ENCODE measurements at places on chromosomes 6 and 20.
A peak's percentile ranks its signal among the peaks of the same experiment; 100 is the strongest.

- DNase-seq = no peak
These were observed 34.3 kb downstream of the FARS2 start for GRCh38 chr6:5295623-5296022.

- DNase-seq = no peak
These were observed 37.9 kb downstream of the ATXN1 start for GRCh38 chr6:16723402-16723801.

- DNase-seq = no peak
These were observed 5.3 kb upstream of the AKAP7 start for GRCh38 chr6:131129689-131130553.

- no peak for DNase-seq
These were observed 88.2 kb downstream of the NOL4L start for GRCh38 chr20:32496811-32497533.

DNA sequence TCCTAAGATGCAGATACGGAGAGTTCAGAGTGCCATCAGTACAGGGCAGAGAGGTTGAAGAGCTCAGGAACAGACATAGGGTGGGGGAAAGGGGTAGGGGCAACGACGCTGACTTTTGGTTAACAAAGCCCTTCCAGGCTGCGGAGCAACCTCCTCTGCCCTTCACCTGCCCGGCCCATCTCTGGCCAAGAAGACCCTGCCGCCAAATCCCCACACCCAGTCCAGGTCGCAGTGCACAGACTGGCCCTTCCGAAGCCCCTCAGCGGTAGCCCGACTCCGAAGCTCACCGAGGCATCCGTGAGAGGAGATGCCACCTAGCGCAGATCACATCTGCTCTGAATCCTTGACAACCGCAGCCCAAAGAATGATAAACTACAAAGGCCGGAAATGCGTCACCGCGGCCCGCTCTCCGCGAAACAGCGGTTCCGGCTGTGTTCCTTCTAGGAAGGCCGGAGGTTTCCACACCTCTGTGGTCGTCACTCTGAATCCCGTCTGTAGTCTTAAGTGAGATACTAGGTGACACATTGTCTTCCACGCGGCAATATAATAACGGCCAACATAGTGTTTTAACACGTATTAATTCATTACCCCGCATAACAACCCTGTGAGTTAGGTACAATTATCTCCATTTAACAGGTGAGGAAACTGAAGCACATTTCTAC, at the start of gene ZSCAN23:
TSS of gene ZSCAN23 (minus strand) at position 380 of the 662 bp plus-strand sequence. CDS start 7,225 bp downstream, outside the sequence.
- DNase-seq = peak; percentile 52

GRCh38 chr6:19413323-19413722, 423.8 kb upstream of the ID4 start:
- DNase-seq = no peak

DNA sequence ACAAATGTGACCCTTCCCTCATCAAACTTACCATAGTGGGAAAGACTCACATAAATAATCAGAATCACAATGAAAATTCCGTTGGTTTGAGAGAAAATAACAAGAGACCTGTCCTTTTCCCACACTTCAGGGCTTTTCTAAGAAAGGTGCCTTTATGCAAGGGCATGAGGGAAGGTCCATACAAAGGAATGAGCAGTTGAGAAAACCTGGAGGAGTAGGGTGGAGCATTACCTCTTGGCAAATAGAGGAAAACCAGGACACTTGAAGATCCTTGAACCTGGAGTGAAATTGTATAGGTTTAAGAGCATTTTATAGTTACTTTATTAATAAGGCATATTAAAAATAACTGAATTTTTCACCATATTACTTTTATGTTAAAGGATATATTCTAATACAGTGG, 54.3 kb downstream of the UBR2 start:
- DNase-seq = no peak

GRCh38 chr20:11712639-11713160, 205.0 kb upstream of the BTBD3 start:
- no peak for DNase-seq

DNA sequence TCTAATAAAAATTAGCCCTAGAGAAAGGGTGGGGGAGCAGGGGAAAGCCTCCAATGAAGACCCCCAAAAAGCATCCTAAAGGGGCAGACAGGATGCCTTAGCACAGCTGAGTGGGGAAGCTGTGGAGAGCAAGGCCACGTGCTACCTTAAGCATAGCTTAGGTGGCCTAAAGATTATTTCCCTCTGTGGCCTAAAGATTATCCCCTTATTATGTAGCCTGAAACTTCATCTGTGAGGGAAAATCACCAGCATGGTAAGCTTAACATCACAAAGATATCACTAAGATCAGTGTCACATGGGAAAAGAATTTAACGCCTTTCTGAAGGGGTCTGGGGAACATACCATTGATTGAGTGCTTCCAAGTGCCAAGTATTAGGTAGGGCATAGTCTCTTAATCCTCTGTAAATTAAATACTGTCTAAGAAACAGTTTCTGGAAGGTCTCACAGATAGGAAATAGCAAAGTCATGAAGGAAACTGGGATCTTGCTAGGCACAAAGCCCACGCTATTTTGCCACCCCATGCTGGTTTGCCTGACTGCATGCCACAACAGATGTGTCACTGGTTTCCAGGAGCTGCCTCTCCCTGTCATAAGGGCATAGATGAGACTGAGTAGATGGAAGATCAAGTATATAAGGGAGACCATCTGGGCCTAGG, 170.0 kb downstream of the HACE1 start:
- no peak for DNase-seq

DNA sequence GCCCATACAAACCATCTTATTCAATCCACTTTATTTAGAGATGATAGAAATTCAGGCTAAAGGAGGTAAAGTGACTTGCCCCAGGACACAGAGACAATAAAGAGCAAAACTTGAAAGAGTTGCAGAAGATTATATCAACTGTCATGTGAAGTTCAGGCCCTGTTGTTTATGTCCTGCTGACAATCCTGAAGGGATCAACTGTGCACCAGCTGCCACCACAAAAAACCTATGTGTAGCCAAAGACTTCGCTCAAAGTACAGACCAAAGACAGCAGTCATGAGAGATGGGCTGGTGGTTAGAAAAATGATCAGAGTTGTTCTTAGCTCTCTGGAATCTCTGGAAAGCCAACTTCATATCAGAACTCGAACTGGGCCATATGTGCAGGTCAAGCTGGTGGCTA, 16.0 kb upstream of the CITED2 start:
- no peak for DNase-seq

GRCh38 chr6:69340196-69340595, 456.6 kb downstream of the LMBRD1 start:
- no peak for DNase-seq

DNA sequence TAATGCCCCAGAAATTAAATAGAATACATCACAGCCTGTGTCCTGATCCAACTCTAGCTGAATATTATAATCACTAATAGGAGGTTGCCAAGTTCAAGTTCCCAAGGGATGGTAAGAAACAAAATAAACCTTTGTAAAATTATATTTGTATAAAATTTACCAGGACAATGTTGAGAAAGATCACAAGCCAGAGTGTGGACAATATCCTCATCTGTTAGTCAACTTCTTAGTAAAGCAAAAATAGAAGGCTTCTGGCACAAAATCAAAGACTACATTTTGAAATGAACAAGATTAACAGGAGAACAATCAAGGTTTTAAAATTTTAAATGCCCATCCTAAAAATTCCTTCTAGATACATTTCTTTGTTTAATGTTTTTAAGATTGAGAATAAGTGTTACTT, 290.4 kb upstream of the HSF2 start:
- no peak for DNase-seq

- no peak for DNase-seq
These were observed 80.7 kb upstream of the MRAP2 start for GRCh38 chr6:83952830-83953229.

DNA sequence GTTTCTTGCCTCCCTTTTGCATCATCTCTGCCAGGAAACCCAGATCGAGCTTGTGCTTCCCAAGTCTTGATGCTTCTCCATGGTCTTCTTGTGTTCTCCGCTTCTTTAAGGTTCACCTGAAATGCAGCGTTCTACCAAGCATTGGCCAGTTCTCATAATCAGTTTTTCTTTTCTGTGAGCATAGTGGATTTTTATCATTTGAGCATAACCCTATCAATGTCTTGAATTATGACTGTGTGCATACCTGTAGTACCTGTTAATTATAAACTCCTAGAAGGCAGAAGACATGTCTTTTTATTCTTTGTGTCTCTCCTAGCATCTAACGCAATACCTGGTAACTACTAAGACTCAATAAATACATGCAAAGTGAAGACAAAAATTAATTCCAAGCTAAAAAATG, 804.4 kb upstream of the FLRT3 start:
- DNase-seq = no peak

DNA sequence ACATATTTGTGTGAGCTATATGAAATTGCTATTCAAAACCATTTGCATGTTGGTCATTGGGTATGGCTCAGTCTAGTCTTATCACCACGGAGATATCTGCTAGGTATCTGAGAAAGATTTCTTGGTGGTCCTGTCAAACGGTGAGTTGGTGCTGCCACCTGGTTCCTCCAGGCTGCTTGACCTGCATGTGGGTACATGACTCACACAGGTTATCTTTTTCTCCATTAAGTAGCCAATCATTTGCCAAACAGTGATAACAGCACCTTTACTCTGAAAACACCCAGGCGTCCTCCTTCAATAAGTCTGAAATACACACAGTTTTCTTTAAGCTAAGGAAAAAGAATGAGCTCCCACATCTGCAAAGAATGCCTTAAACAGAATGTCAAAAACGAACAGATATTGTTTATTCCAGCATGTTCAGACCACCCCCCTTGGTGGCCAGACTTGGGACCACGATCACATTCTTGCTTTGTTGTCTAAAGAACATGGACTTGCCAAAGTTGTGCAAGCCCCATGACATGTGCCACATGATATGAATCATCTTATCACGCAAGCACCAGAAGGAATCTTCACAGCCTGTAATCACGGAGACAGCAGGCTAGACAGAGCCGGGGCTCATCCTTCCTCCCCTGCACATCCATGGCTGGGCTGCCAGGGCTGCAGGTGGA, 200.7 kb upstream of the THBS2 start:
- no peak for DNase-seq

- DNase-seq = no peak
These were observed 194.0 kb upstream of the POU3F2 start for GRCh38 chr6:98640366-98640765.

GRCh38 chr6:15362274-15363160, 116.6 kb downstream of the JARID2 start:
- DNase-seq = no peak

GRCh38 chr6:138824482-138825144, 28.7 kb downstream of the ECT2L start:
- no peak for DNase-seq

DNA sequence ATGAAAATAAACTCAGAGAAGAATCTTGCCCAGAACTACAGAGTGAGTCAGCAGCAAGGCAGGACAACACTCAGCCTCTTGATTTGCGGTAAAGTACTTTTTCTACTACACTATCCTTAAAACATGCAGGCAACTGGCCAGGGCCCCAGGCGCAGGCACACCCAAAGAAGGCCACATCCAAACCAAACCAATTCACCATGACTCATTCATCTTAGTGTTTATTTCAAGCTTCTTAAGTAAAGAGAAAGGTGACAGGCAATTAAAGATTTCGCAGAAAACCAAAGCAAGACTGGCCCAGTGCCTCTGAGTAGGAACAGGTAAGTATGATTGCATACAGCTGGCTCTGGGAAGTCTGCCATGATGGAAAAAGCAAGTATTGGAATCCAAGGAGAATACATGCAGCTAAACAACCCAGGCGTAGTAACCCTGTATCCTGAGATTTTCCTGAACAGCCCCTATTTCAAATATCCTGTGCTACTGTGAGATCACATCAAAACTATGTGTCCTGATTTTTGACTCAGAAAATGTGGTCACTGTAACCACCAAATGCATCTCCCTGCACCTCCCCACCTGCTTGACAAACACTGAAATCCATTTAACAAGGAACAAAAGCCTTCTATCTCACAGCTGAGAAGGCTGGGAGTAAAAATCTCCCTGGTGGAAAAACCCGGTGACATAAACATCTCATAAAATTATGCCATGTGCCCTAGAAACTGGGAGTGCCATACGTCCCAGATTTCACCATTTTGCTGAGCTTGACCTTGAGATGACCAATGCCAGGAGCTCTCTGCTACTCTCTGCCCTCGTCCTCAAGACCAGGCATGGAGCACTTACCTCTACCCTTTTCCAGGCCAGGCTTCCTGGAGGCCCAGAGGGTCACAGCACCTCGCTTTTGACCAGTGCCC, 12.4 kb downstream of the WFDC3 start:
- DNase-seq = no peak

GRCh38 chr20:4656491-4656890, 65.2 kb upstream of the PRND start:
- DNase-seq = no peak

DNA sequence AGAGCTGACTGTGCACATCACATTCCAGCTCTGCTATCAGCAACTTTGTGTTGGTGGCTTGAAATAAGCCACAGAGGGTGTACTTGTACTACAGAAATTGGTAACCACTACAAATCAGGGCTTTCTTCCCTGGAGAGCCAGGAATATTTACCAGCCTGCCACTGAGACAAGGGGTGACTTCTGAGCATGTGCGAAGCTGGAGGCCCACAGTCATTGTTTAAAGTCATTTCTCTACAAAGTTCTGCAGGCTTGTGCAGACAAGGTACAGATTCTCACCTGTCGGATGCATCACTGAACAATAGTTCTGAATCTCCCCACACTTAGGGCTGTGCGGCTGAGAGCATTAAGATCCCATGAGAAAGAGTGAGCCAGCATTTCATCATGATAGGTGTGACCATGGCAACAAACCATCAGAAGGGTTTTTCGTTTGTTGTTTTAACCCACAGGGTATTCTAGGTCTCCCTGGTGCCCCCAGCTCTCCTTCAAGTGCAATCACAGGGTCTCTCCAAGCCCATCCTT, 292.8 kb downstream of the CDC5L start:
- DNase-seq = no peak

- DNase-seq = no peak
These were observed 86.6 kb upstream of the PAX1 start for GRCh38 chr20:21618759-21619416.

DNA sequence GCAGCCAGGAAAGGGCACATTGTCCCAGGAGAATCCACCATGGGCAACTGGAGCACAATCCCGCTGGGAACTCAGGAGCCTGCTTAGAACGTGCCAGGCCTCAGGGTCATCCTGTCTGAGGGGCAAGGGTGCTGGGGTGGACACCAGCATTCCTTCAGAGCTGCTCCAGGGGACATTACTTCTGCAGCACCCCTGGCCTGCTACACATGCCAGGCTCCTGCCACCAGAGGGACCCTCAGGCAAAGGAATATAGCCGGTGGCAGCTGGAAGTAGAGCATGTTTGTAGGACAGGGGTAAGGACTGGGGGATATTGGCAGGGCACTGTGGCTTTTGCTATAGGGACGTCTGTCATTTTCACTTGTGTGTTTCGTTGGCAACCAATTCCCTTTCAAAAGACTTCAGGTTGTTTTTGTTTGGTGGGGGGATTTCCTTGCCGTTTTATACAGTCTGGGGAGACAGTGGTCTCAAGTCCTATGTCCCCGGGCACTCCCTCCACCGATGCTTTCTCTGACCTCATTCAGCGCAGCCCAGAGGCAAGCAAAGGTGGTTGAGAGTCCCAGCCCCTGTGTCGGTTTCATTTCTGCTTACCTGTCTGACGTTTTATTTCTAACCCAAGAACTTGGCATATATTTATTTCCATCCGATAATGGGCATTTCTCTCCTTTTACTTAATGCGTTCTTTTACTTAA, 130.8 kb downstream of the JPH2 start:
- peak; percentile 8 for DNase-seq

Data from DMS 273 treated with DMSO at 0.1 percent for 48 hours (cell line).